ENCODE measurements at places on chromosomes 2 and 18.

DNA sequence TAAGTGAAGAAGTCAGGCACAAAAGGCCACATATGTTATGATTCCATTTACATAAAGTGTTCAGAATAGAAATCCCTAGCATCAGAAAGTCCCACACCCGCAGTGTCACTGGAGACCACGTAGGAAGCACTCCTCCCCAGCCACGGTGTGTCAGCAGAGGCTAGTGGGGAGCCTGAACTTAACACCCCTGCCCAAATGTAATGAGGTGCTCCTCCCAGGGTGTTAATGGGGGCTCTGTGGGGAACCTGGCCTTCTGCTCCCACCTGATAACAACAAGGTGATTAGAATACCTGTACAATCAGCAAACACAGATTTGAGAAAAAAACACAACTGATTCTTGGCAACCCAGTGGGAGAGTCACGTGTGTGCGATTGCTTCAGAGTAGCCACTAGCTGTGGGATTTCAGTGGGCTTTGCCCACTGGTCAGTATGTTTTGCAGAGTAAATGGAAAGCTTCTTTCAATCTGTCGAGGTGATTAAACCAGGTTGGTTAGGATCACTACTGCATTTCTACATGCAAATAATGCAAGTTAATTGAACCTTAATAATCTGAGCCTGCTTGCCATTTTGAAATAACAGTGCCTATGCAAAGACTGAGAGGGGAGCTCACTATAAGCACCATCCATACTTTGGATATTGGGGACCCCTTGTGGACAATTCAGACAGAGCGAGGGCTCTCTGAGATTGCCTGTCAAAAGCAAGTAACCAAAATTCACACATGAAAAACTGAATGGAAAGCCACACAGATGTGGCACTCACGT lies 20.6 kb upstream of the ATRAID start:
- peak; percentile 22 for DNase-seq

DNA sequence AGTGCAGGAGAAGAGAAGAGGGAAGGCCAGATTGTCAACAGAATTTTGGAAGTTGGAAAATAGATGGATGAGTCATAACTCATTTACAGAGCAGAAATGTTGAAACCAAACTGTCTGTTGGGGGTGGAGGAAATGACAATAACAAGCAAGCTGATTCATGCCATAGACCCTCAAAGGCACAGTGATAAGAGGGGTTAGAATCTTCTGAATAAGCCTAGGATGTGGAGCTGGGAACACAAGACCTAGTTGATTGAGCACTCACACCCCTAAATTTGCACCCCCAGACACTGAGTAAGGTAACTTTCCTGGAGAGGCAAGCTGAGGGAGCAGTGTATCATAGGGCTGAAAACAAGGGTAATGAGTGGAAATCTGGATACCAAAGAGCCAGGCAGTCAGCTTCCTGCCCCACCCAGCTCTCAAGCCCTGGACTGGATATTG lies 141.4 kb downstream of the SCG2 start:
- no peak for DNase-seq

DNA sequence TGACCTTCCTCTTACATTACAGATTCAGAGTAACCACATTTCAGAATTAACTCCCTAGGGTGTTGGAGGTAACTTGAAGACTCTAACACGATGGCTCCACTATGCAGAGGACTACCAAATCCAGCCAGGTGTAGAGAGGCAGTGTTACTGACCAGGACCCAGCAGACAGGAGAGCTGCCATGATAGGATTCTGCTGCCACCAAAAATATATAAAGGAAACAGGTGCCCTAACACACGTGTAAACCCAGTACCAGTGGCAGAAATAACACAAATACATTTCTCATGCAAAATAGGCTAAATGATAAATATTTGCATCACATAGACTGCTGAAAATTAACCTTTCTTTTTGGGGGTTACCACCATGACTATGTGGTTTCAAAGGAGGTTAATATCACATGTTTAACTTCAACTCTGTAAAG lies 7.0 kb downstream of the ZBTB14 start:
- no peak for DNase-seq

- no peak for DNase-seq
Observed at GRCh38 chr18:57705832-57706595, 84.4 kb upstream of the NARS1 start.

GRCh38 chr18:12944709-12945108 lies 3.1 kb upstream of the SEH1L start:
- no peak for DNase-seq

GRCh38 chr2:40220177-40220925 lies 231.5 kb downstream of the SLC8A1 start:
- DNase-seq: no peak

- DNase-seq: no peak
Observed at GRCh38 chr2:96618596-96619283, 19.4 kb downstream of the KANSL3 start.

DNA sequence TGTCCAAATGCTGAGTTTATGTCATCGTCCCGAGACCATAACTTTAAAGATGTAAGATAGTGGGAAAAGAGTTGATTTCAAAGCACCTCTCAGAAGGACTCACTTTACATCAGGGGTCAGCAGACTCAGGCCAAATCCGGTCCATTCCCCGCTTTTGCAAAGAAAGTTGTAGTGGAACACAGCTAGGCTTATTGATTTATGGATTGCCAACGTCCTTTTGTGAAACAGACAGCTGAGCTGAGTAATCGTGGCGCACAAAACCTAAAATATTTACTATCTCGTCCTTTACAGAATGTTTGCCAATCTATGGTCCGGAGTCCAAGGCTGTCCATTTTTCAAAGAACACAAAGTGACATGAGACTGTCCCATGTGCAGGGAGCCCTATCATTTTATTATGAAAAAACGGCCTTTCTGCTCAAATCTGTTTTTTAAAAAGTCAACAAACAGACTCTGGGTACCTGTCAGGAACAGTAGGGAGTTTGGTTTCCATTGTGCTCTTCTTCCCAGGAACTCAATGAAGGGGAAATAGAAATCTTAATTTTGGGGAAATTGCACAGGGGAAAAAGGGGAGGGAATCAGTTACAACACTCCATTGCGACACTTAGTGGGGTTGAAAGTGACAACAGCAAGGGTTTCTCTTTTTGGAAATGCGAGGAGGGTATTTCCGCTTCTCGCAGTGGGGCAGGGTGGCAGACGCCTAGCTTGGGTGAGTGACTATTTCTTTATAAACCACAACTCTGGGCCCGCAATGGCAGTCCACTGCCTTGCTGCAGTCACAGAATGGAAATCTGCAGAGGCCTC lies at the start of gene IL1RN:
IL1RN (plus strand) TSS at position 754 of the 801 bp plus-strand sequence; CDS start at position 781, 27 bp downstream.
- no peak for DNase-seq

DNA sequence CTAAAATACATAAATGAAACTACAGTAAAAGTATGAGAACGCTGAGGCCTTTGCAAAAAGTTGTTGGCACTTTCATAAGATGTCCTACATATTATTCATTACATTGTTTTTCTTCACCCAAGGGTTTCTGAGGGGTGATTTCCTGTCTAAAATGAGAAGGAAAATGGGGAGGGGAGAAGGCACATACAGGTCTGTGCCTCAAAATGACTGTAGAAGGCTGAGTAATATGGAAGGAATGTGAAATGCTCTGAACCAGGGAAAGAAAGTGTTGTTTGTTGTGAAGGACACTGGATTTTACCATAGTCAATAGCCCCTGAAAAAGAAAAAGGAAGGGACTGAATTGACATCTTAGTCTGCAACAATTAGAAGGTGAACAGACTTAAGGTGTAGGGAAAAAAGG lies 99.5 kb upstream of the RNF152 start:
- DNase-seq: no peak
